Activated T-cell treated with anti-CD3 and anti-CD28 coated beads, Interleukin-2, amount 50 U/mL, for 72 hours (primary cell): ENCODE measurements at places on chromosomes 3 and 15.

GRCh38 chr15:69434238-69434637, 18.4 kb upstream of the RPLP1 start:
- H3K27me3 ChIP-seq: no peaks in the 10 kb centered on the region
- no peak for DNase-seq
- H3K4me3 ChIP-seq: no peak overlapping the region
- H3K36me3 ChIP-seq: peaks cover 59% of the 10 kb centered on the region

DNA sequence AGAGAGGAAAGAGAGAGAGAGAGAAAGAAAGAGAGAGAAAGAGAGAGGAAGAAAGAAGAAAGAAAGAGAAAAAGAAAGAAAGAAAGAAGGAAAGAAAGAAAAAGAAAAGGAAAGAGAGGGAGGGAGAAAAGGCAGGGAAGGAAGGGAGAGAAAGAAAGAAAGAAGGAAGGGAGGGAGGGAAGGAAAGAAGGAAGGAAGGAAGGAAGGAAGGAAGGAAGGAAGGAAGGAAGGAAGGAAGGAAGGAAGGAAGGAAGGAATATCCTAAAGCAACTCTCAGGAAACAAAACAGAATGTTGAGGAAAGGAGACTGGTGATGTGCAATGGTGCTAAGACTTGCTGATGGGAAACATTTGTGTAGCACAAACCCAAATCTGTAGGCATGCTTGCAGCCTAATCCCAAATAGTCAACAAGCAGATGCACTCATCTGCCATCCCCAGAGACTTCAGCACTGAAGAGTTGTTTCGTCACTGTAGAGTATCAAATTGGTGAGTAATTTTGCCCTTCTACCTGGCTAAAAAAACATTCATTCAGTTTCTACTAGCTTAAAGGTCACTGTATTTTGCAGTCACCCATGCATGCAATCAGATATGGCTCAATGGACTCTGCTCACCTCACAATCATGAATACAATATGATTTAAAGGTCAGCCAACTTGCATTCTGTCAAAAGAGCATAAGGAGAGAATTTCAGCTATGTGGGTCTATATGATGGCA, 480.3 kb downstream of the FGF12 start:
- H3K36me3 ChIP-seq: no peaks in the 10 kb centered on the region
- no peak for DNase-seq
- H3K4me3 ChIP-seq: no peak overlapping the region
- no peak overlapping the region for H3K27ac ChIP-seq

GRCh38 chr3:46848271-46849044, 14.8 kb downstream of the MYL3 start:
- H3K4me3 ChIP-seq: no peak overlapping the region
- peaks cover 4% of the 10 kb centered on the region for H3K27me3 ChIP-seq
- peak; percentile 35 for DNase-seq

DNA sequence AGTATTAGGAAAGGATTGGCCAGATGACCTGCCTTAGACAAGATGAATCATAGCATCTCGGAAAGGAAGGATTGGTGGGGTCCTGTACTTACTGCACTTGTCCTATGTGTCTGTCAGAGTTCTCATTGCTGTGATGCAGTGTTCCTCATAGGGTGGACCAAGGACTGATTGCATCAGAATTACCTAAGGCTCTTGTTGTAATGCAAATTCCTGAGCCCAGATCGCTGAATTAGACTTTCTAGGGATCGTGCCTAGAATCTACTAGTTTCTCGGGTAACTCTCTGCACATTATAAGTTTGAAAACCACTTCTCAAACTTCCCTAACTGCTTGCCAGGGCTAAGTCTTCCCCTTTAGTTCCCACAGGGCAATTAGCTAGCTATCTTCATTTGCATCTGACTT, 74.9 kb upstream of the SKOR1 start:
- no peaks in the 10 kb centered on the region for H3K27me3 ChIP-seq
- no peak overlapping the region for H3K4me3 ChIP-seq
- H3K4me1 ChIP-seq: peaks cover 42% of the 10 kb centered on the region
- no peak for DNase-seq
- H3K27ac ChIP-seq: no peak overlapping the region
- H3K36me3 ChIP-seq: peaks cover 2% of the 10 kb centered on the region

DNA sequence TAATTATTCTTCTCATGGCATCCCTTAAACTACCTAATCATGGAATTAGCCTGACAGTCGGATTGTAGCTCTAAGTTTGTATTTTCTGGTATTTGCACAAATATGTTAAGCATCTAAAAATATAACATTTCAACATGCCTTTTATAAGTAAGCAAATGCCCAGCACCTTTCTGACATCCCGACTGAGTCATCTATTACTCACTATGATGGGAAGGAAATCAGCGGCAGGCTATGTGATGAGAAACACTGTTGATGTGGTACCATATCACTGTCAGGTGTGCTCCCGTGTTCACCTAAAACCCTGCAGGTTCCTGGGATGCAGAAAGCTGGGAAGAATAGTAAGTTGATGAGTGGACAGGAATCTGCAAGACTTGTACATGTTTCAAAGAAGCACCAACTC, 367.8 kb upstream of the IL12A start:
- no peaks in the 10 kb centered on the region for H3K27me3 ChIP-seq
- no peak overlapping the region for H3K27ac ChIP-seq
- H3K4me1 ChIP-seq: no peaks in the 10 kb centered on the region
- H3K36me3 ChIP-seq: no peaks in the 10 kb centered on the region
- H3K4me3 ChIP-seq: no peak overlapping the region
- DNase-seq: no peak

DNA sequence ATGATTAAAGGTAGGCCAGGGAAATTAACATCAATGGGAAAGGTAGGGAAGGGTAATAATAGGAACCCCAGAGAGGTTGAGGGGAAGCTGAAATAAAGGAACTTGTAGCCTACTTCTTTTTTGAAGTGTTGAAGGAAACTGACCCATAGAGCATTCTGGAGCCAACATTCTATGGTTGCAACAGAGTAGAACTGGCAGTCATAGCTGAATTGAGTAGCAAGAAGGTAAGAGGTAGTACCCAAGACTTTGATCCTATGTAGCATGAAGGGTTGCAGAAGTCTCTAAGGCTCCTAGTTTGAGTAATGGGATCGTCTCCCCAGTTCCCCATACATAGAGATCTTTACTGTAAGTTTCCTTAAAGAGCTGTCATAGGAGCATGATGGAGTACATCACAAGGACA, 7.4 kb upstream of the ZNF774 start:
- H3K27me3 ChIP-seq: no peaks in the 10 kb centered on the region
- no peak overlapping the region for H3K4me3 ChIP-seq
- peaks cover 17% of the 10 kb centered on the region for H3K4me1 ChIP-seq
- DNase-seq: no peak

DNA sequence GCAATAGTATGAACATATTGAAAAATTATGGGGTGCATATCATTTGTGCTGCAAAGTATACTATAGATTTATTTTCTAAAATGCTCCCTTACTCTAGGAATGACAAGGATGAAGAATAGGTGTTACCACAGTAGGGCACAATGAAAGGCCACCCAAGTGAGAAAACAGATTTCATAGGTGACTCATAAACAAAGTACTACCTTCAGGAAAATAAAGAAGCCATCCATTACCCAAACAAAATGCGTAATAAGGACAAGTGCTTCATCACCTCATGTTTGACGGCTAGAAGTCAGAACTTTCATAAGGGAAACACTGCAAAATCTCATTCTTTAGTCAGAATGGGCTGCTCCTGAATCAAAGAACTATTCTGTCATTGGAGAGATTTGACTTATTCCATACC, 116.6 kb downstream of the MFSD1 start:
- H3K27ac ChIP-seq: no peak overlapping the region
- peaks cover 8% of the 10 kb centered on the region for H3K27me3 ChIP-seq
- no peak overlapping the region for H3K4me3 ChIP-seq
- no peaks in the 10 kb centered on the region for H3K4me1 ChIP-seq
- no peak for DNase-seq

DNA sequence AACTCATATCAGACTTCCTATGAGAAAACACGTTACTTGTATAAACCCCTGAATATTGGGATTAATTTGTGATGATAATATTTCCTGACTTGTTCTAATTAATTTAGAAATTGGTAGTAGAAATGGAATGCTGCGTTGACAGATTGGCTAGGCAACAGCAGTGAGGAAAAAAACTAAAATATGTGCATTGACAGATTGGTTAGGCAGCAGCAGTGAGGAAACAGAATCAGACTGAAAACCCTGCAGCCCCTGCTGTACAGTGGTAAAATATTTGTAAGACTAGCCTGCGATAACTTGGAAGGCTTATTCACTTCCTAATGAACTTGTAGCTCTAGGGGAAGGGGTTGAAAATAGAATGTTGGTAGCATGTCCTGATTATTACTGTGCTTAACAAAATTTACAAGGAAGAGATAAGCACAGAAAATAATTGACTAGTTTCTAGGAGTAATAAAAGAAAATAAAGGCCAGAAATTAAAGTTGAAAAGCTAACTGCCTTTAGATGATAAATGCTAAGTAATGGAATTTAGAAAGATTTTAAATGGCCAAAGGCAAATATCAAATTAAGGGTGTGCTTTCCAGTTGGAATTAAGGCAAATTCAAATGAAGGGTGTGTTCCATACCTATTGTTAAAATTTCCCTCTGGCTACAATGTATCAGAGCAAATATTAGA, 29.9 kb upstream of the IL16 start:
- no peak overlapping the region for H3K27ac ChIP-seq
- H3K27me3 ChIP-seq: peaks cover 8% of the 10 kb centered on the region
- DNase-seq: no peak
- peaks cover 14% of the 10 kb centered on the region for H3K4me1 ChIP-seq
- H3K4me3 ChIP-seq: no peak overlapping the region

DNA sequence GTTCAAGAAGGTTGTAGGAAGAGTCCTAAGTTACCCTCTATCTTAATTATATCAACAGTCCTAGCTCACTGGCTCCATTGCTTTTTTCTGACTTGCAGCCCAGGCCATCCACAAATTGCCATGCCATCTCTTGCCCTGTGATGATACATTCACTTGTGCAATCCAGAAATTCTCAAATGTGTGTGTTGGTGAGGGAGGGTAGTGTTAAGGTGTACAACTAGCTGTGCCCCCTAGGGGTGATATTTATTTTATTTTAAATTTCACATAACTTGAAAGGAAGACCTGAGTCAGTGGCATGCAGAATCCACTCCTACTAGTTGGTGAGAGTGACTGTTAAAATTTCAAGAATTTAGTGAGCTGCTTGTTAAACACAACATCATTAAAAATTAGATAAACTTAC, 156.1 kb upstream of the ANKRD28 start:
- H3K4me1 ChIP-seq: no peaks in the 10 kb centered on the region
- no peaks in the 10 kb centered on the region for H3K27me3 ChIP-seq
- DNase-seq: no peak
- no peak overlapping the region for H3K27ac ChIP-seq

DNA sequence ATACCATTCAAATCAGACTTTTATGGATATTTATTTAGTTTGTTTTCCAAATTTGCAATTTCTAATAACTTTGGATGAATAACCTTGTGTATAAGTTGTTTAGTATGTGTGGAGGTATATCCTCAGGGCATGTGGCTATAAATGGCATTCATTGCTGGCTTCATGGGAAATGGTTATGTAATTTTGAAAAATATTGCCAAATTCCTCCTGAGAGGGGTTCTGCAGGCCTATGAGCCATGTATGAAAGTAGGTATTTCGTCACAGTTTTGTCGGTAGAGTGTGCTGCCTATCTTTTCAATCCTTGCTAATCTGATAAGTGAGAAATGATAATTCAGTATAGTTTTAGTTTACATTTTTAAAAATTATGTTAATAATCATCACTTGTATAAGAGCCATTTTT, 256.4 kb upstream of the ZNF385D start:
- H3K36me3 ChIP-seq: no peaks in the 10 kb centered on the region
- no peak for DNase-seq
- H3K27ac ChIP-seq: no peak overlapping the region

DNA sequence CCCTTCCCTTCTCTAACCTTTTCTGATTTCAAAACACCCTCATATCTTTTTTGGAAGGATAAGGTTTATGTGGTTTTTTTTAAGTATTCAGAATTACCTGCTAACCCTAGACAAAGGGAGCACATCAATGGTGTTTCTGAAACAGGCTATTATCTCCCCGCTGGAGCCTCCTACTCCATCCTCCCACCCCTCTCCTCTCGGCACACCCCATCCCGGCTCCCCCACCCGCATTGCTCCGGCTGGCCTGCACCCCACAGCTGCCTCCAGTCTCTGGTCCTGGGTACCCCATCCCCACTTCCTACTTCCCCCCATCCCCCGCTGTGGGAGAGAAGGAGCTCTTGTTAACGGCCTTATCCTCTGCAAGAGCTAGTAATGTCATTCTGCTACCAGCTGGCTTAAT, 59.2 kb downstream of the PDIA5 start:
- no peaks in the 10 kb centered on the region for H3K27me3 ChIP-seq
- no peak overlapping the region for H3K4me3 ChIP-seq
- no peak overlapping the region for H3K27ac ChIP-seq
- DNase-seq: no peak

- no peak overlapping the region for H3K27ac ChIP-seq
- no peaks in the 10 kb centered on the region for H3K27me3 ChIP-seq
- H3K4me1 ChIP-seq: no peaks in the 10 kb centered on the region
- no peaks in the 10 kb centered on the region for H3K36me3 ChIP-seq
- DNase-seq: no peak
- H3K4me3 ChIP-seq: no peak overlapping the region
Measured at GRCh38 chr15:70008697-70009290, 88.9 kb downstream of the TLE3 start.

DNA sequence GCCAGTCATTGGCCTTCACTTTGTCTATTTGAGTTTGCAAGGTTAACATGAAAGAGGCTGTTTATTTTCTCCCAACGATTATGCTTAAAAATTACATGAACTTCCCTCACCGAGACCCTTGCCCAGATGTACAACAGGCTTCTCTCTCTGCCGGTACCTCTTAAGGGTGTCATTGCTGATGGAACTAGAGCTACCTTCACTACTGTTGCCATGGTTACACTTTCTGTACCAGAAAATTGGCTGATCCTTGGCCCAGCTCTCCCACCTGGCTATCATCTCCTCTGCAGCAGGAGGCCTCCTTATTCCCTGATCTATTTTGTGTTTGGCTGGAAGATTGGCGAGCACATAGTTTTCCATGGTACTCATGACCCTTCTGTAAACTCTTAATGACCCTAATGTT, 24.0 kb upstream of the LIPC start:
- H3K27me3 ChIP-seq: no peaks in the 10 kb centered on the region
- H3K4me3 ChIP-seq: no peak overlapping the region
- DNase-seq: no peak

GRCh38 chr3:112048911-112049310, 14.4 kb downstream of the TMPRSS7 start:
- no peaks in the 10 kb centered on the region for H3K36me3 ChIP-seq
- peaks cover 9% of the 10 kb centered on the region for H3K4me1 ChIP-seq
- no peak overlapping the region for H3K4me3 ChIP-seq
- no peak overlapping the region for H3K27ac ChIP-seq

GRCh38 chr3:186013312-186013711, 75.5 kb upstream of the TRA2B start:
- H3K36me3 ChIP-seq: no peaks in the 10 kb centered on the region
- DNase-seq: no peak
- H3K27ac ChIP-seq: no peak overlapping the region
- H3K4me3 ChIP-seq: no peak overlapping the region
